Smooth muscle cell of the pulmonary artery (primary cell): ENCODE measurements at places on chromosomes 7 and 10. TPM values are rescaled to one million over a fixed set of nuclear protein-coding genes. Genes with fewer than 3 reads are reported as not detected.

The LRMDA gene
- total RNA-seq, result 1.0 and 2.5 TPM in 2 replicates

The SCIN gene
- total RNA-seq, result 0.23 and 1.2 TPM in 2 replicates

The RAPGEF5 gene
- 23.8 and 35.8 TPM in 2 replicates for total RNA-seq

The ALKBH4 gene
- total RNA-seq, result 10.1 and 10.6 TPM in 2 replicates

The ZNF37A gene
- 14.2 and 15.5 TPM in 2 replicates for total RNA-seq
